HFFc6 (cell line): ENCODE measurements at places on chromosomes 4 and X. TPM values are rescaled to one million over a fixed set of nuclear protein-coding genes. Genes with fewer than 3 reads are reported as not detected.

GRCh38 chrX:124736553-124737270, 390.3 kb downstream of the SH2D1A start:
- no peaks in the 10 kb centered on the region for H3K4me1 ChIP-seq
- H3K27me3 ChIP-seq, result no peaks in the 10 kb centered on the region
- no peaks in the 10 kb centered on the region for H3K36me3 ChIP-seq
- H3K27ac ChIP-seq, result no peak overlapping the region
- H3K4me3 ChIP-seq, result no peak overlapping the region
- no peak for DNase-seq

Gene DNAJB14
- 54.1 to 83.0 TPM (median 69.2 TPM) in 3 replicates for total RNA-seq

GRCh38 chrX:129531132-129531531, 7.8 kb upstream of the SMARCA1 start:
- H3K27me3 ChIP-seq, result no peaks in the 10 kb centered on the region
- H3K4me3 ChIP-seq, result no peak overlapping the region
- H3K27ac ChIP-seq, result no peak overlapping the region

GRCh38 chr4:99394896-99395295, 40.2 kb downstream of the ADH7 start:
- peak overlapping the region; percentile 90 for H3K27ac ChIP-seq
- no peaks in the 10 kb centered on the region; the same call in 1 of the 2 replicates for H3K27me3 ChIP-seq
- H3K4me3 ChIP-seq, result peak overlapping the region; percentile 61; the same call in 1 of the 2 replicates
- peaks cover 38% of the 10 kb centered on the region for H3K4me1 ChIP-seq
- peaks cover 6% of the 10 kb centered on the region; the same call in 1 of the 2 replicates for H3K36me3 ChIP-seq

GRCh38 chrX:13215729-13216128, 104.1 kb downstream of the ATXN3L start:
- DNase-seq, result no peak
- H3K36me3 ChIP-seq, result no peaks in the 10 kb centered on the region
- no peaks in the 10 kb centered on the region for H3K27me3 ChIP-seq
- peak overlapping the region; percentile 31; the same call in 1 of the 2 replicates for H3K4me3 ChIP-seq

- DNase-seq, result no peak
- no peaks in the 10 kb centered on the region; the same call in 1 of the 2 replicates for H3K27me3 ChIP-seq
- no peaks in the 10 kb centered on the region for H3K4me1 ChIP-seq
- no peak overlapping the region for H3K4me3 ChIP-seq
- H3K27ac ChIP-seq, result no peak overlapping the region
- H3K36me3 ChIP-seq, result no peaks in the 10 kb centered on the region
These were observed 7.4 kb upstream of the WDFY3 start for GRCh38 chr4:84973856-84974255.

DNA sequence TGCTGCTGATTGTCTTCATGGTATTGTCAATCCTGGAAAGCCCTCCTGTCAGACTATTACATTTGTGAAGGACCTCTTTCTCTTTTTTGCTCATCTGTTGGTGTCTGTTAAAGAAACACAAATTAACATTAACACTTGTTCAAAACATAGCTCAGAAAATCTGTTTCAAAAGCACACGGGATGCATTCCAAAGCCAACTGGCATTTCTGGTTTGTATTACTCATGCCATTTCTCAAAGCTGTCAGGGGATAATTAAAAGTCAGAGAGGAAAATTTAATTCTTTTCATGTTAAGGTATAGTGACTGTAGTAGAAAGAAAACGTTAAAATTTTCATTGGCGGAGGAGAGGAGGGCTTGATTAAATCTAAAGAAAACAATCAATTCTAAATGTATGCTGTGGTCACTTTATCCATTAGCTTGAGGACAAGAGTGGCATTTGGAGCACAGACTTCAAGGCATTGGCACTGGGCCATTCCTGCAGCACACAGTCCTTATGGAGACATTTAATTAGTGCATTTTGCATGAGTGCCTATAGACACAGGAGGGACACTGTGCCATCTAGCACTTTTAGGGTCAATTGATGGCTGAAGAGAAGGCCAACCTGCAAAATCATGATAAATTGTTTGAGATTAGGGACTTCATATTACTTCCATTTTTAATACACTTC, 21.2 kb upstream of the GLRA2 start:
- H3K27me3 ChIP-seq, result no peaks in the 10 kb centered on the region; the same call in 1 of the 2 replicates
- H3K4me1 ChIP-seq, result no peaks in the 10 kb centered on the region
- H3K4me3 ChIP-seq, result no peak overlapping the region
- no peak overlapping the region for H3K27ac ChIP-seq

DNA sequence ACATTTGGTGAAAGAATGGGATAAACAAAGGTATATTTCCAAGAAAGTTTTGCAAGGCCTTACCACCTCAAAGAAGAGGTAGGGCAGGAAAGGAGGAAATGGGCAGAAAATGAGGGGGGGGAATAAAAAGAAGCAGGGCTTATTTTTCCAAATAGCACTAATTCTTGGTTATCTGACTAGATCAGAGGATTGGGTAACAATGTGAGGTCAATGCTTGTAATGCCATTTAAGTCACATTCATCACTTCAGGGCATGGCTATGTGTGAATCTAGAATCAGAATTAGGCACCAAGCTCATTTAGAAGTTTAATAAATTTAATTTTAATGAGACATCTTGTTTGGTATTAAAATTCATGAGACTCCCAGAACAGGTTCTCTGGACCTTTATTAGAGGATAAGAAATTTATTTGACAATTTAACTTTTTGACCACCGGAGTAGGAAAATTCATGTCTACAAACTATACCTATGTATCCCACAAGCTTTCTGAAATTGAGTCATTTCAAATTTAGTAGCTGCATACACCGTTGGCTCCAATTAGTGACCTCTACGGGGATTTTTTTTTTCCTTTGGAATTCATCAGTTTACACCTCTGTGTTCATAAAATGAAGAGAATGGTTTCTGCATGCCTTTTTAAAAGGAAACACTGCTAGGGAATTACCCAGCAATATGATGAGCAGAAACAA, 1.4 kb upstream of the STS start:
- peaks cover 41% of the 10 kb centered on the region for H3K4me1 ChIP-seq
- H3K36me3 ChIP-seq, result no peaks in the 10 kb centered on the region
- peak overlapping the region; percentile 89 for H3K27ac ChIP-seq
- no peaks in the 10 kb centered on the region for H3K27me3 ChIP-seq
- no peak for DNase-seq

DNA sequence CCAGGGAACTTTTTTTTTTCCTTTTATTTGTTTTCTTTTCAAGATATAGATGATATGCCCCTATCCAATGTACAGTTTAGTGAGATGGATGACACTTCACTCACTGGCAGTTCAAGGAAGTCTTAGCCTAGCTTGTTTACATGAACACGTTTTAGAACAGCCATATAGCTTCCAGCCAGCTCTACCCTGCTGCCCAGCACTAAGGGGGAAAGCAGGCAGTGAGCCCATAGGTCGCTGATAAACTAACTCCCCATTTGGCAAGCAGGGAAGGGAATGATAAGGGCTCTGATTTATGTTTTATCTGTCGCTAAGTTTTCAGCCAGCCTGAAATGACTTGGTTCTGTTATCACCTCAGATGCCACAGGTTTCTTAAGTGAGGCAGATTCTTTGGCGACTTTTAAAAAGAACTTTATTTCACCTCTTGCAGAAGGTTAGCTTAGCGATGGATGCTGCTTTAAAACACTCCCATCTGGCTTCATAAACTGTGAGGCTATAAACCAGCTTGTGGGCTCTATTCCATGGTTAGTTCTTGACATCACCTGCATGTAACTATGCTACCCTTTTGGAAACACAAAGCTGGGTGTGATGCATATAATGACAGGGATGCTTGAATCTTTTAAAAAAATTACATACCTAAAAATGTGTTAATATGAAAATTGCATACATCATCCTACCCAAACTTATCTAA, 348.4 kb downstream of the FBXO8 start:
- no peak overlapping the region for H3K27ac ChIP-seq
- H3K4me1 ChIP-seq, result no peaks in the 10 kb centered on the region
- peaks cover 2% of the 10 kb centered on the region; the same call in 1 of the 2 replicates for H3K27me3 ChIP-seq
- no peak for DNase-seq

Gene RAB41
- not detected in 3 replicates for total RNA-seq

- peak within 1 kb of the TSS; percentile 94 for H3K4me3 ChIP-seq
- H3K27ac ChIP-seq, result peak within 1 kb of the TSS; percentile 91
- H3K4me1 ChIP-seq, result peaks cover 57% of the 10 kb centered on the region
- H3K36me3 ChIP-seq, result no peaks in the 10 kb centered on the region
These were observed at the start of gene SETD7 for GRCh38 chr4:139556071-139556723. Gene SETD7 (minus strand): TSS chr4:139556219. CDS start chr4:139556137, 82 bp downstream.

- no peak overlapping the region for H3K27ac ChIP-seq
- H3K4me1 ChIP-seq, result peaks cover 6% of the 10 kb centered on the region; the same call in 1 of the 2 replicates
- no peak overlapping the region for H3K4me3 ChIP-seq
- peak; percentile 77 for DNase-seq
- H3K36me3 ChIP-seq, result no peaks in the 10 kb centered on the region
- peaks cover 7% of the 10 kb centered on the region for H3K27me3 ChIP-seq
These were observed 62.9 kb upstream of the FRAS1 start for GRCh38 chr4:77994194-77994721.

DNA sequence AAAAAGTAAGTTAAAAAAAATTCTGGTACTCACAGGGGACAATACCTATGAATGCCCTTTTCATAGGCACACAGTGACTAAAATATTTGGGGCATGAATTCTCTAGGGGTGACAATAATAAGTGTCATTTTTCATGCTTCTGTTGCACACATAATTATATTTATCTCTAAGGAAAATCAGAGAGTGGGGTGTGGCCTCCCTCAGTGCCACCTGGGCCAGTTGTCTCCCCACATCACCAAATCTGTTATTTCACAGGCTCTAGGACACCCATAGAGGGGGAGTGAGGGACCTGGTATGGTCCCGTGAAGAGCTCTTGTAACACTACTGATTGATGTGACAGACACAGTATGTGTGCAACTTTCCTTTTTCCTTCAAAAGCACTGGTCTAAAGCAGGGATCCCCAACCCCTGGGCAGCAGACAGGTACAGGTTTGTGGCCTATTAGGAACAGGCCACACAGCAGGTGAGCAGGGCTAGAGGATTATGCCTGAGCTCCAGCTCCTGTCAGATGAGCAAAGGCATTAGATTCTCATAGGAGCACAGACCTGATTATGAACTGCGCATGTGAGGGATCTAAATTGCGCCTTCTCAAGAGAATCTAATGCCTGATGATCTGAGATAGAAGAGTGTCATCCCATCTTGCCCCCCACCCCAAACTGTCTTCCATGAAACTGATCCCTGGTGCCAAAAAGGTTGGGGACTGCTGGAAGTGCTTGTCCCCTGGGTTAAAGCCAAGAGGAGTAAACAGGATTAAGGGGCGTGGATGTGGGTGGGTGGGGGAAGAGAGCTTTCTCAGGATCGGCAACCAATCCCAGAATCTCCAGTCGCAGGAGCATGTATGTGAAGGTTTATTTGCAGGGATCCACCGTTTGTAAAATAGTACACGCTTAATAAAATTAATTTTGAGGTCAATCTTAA, 856 bp downstream of the SLC9B1 start:
- H3K4me3 ChIP-seq, result peak overlapping the region; percentile 94
- no peaks in the 10 kb centered on the region for H3K27me3 ChIP-seq
- peak overlapping the region; percentile 97 for H3K27ac ChIP-seq
- no peak for DNase-seq
- H3K36me3 ChIP-seq, result no peaks in the 10 kb centered on the region
- H3K4me1 ChIP-seq, result peaks cover 19% of the 10 kb centered on the region

DNA sequence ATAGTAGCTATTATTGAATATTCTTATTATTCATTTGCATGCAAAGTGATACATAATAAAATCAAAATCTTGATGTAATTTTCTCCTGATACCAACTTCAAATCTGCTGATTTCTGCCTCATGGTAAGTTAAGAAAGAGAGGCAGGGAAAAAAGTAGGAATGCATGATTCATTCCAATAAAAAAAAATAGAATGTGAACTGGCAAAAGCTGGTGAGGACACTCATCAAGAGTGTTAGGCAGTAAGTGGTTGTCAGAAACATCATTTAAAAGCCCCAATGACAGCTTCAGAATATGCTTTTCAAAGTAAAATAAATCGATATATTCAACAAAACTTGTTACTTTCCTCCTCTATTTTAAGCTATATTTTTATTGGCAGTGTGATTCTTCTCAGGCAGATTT, 979.1 kb downstream of the TECRL start:
- no peak for DNase-seq
- no peak overlapping the region for H3K4me3 ChIP-seq
- no peaks in the 10 kb centered on the region for H3K27me3 ChIP-seq
- H3K27ac ChIP-seq, result no peak overlapping the region
- no peaks in the 10 kb centered on the region for H3K4me1 ChIP-seq
- no peaks in the 10 kb centered on the region for H3K36me3 ChIP-seq

DNA sequence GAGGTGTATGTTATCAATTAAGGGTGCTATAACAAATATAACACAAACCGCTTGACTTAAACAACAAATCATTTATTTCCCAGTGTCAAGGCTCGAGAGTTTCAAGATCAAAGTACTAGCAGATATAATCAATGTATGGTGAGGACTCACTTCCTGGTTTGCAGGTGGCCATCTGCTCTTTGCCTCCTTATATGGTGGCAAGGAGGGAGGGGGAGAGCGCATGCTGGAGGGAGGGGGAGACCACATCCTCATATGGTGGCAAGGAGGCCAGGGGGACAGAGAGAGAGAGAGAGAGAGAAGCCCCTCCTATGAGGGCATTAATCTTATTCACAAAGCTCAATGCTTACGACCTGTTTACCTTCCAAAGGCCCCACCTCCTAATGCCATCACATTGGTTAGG, 372.3 kb upstream of the SPOCK3 start:
- DNase-seq, result no peak
- no peaks in the 10 kb centered on the region for H3K36me3 ChIP-seq
- H3K4me1 ChIP-seq, result no peaks in the 10 kb centered on the region

DNA sequence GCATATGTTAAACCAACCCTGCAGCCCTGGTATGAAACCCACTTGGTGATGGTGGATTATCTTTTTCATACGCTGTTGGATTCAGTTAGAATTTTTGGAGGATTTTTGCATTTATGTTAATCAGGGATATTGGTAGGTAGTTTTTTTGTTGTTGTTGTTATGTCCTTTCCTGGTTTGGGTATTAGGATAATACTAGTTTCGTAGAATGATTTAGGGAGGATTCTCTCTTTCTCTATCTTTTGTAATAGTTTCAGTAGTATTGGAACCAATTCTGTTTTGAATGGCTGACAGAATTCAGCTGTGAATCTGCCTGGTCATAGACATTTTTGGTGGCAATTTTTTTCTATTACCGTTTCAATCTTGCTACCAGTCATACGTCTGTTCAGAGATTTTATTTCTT, 305.4 kb downstream of the IDS start:
- H3K27me3 ChIP-seq, result no peaks in the 10 kb centered on the region
- H3K4me1 ChIP-seq, result no peaks in the 10 kb centered on the region
- H3K27ac ChIP-seq, result no peak overlapping the region

Gene GPR173
- total RNA-seq, result 1.6 and 2.1 TPM in 2 replicates

- no peaks in the 10 kb centered on the region for H3K36me3 ChIP-seq
- no peaks in the 10 kb centered on the region for H3K4me1 ChIP-seq
- no peaks in the 10 kb centered on the region for H3K27me3 ChIP-seq
- DNase-seq, result no peak
- no peak overlapping the region for H3K27ac ChIP-seq
These were observed 6.1 kb downstream of the LPAR4 start for GRCh38 chrX:78753571-78753970.

Gene RBMXL3
- total RNA-seq, result not detected in 2 replicates

GRCh38 chrX:85503258-85504158, 124.0 kb upstream of the POF1B start:
- H3K27ac ChIP-seq, result no peak overlapping the region
- no peaks in the 10 kb centered on the region for H3K27me3 ChIP-seq
- H3K4me1 ChIP-seq, result no peaks in the 10 kb centered on the region
- no peak overlapping the region for H3K4me3 ChIP-seq
- no peak for DNase-seq

- no peaks in the 10 kb centered on the region; the same call in 1 of the 2 replicates for H3K27me3 ChIP-seq
- H3K36me3 ChIP-seq, result peaks cover 55% of the 10 kb centered on the region
- H3K27ac ChIP-seq, result no peak overlapping the region
- no peak overlapping the region for H3K4me3 ChIP-seq
- peaks cover 5% of the 10 kb centered on the region; the same call in 1 of the 2 replicates for H3K4me1 ChIP-seq
These were observed 37.4 kb downstream of the PPA2 start for GRCh38 chr4:105436414-105436813.
